Stimulated activated CD8-positive, alpha-beta memory T cell treated with anti-CD3 and anti-CD28 coated beads, Interleukin-4, amount 100 ng/mL, for 4 hours (primary cell): ENCODE measurements at places on chromosomes 7 and 10.

GRCh38 chr10:119352042-119352441 lies 144.7 kb downstream of the GRK5 start:
- no peak for DNase-seq

GRCh38 chr10:12659706-12660105 lies 310.4 kb downstream of the CAMK1D start:
- DNase-seq = no peak

GRCh38 chr7:5450549-5451327 lies 27.1 kb upstream of the TNRC18 start:
- DNase-seq = no peak

GRCh38 chr7:117698018-117698417 lies 175.2 kb downstream of the CTTNBP2 start:
- DNase-seq = no peak

- no peak for DNase-seq
Observed at GRCh38 chr10:44177610-44178009, 207.3 kb downstream of the CXCL12 start.

DNA sequence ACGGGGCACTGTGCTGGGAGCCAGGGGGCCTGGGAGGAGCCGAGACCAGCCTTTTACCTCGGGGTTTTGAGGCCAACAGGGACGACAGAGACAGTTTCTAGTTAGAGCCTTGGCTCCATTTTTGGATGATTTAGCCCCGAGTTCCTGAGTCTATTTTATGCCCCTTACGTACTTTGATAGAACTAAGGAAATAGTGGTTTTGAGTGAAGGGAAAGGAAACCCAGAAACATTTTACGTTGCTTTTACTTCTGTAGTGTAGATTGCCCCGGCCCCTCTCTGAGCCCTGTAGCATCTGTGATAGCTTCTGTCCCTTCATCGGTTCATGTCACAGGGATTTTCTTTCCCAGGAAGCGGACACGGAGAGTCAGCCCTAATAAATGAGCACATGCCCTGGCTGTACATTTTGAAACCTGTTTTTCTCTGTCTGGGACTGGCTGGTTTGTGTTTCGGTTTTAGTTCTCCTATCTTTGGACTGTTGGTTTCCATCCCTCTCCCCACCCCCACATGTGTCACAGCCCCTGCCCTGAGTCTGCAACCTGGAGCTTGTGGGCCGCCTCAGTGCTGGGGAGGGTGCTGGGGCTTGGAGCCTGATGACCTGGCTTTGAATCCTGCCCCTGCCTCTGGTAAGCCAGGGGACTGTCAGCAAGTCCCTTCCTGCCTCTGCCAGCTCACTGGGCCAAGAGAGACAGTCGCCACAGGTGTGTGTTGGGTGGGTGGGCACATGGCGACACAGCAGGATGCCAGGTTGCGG lies 6.9 kb upstream of the ORAI2 start:
- DNase-seq = peak; percentile 70

- DNase-seq = no peak
Observed at GRCh38 chr7:44920119-44920518, 34.8 kb upstream of the PURB start.

DNA sequence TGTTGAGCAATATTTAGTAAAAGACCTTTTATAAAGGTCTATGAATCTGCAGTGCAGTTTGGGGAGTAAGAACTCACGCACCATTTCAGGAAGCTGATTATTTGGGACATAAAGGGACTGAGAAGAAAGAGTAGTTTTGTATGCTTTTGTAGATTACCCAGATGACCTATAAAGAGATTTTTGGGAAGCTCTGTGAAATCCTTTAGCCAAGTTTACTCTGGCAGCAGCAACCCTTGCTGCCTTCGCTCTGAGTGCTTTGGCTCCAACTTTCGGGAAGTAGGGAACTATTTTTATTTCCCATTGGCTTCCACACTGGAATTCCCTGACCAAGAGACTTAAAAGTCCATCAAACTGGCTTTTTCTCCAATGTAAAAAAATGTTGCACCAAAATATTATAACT lies 1110.1 kb upstream of the PHF14 start:
- no peak for DNase-seq

GRCh38 chr7:148662646-148663045 lies 36.1 kb upstream of the CUL1 start:
- DNase-seq = no peak

DNA sequence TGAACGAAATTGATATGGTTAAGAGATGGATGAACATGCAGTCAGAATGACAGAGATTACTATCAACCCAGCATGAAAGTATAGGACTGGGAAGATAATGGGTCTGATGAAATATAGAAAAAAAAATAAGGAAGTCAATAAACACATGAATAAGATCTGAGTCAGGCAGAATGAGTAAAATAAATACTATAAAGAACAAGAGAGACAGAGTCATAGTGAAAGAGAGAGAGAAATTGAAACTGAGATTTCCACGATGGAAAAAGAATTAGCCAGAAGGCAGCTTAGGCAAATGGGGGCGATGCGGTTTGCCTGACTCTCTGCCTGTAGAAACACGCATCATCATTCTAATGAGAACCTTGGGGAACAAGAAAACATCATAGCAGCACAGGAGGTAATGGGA lies 26.6 kb downstream of the SEMA3D start:
- DNase-seq = no peak

DNA sequence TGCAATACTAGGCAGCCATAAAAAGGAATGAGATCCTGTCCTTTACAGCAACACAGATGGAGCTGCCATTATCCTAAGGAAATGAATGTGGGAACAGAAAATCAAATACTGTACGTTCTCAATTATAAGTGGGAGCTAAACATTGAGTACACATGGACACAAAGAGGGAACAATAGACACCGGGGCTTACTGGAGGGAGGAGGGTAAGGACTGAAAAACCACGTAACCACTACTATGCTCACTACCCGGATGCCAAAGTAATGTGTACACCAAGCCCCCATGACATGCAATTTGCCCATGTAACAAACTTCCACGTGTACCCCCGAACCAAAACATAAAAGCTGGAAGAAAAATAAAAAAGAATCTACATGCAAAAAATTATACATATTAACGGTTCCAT lies 587.0 kb downstream of the PARD3 start:
- no peak for DNase-seq

- DNase-seq = no peak
Observed at GRCh38 chr10:95626500-95626899, 30.0 kb downstream of the ALDH18A1 start.

GRCh38 chr10:46558392-46559185 lies 2.1 kb upstream of the GPRIN2 start:
- DNase-seq = no peak

DNA sequence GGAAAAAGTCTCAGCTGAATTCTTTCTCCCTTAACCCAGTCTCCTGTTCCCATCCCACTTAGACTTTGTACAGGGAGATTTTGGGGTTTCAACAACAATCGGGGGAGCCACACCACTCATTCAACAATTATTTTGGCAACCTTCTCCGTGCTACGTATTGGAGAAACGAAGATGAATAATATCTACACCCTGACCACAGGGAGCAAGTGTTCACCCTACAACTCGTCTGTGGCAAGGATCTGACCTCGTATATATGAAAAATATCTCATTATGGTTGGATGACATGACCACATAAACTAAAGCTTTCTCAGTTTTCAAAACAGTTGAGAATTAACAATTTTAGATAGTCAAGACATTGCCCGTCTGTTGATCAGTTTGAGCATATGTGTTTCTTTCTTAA lies 302.1 kb downstream of the CACNA2D1 start:
- DNase-seq = no peak

DNA sequence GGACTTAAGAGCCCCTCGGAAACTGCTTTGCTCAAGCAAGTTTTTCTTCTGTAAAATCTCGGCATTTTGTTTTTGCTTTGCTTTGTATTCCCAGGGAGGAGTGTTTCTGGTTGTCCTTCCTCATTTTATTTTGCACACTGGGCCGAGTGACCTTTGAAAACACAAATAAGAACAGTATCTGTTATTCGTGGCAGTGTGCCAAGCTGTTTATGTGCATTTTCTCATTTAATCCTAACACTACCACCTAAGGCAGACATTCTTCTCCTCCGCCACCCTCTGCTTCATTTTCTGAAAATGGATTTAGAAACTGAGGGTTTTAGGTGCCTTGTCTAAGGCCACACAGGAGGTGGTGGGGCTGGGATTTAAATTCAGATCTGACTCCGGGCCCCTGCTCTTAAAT lies 218.5 kb downstream of the TCF7L2 start:
- no peak for DNase-seq

DNA sequence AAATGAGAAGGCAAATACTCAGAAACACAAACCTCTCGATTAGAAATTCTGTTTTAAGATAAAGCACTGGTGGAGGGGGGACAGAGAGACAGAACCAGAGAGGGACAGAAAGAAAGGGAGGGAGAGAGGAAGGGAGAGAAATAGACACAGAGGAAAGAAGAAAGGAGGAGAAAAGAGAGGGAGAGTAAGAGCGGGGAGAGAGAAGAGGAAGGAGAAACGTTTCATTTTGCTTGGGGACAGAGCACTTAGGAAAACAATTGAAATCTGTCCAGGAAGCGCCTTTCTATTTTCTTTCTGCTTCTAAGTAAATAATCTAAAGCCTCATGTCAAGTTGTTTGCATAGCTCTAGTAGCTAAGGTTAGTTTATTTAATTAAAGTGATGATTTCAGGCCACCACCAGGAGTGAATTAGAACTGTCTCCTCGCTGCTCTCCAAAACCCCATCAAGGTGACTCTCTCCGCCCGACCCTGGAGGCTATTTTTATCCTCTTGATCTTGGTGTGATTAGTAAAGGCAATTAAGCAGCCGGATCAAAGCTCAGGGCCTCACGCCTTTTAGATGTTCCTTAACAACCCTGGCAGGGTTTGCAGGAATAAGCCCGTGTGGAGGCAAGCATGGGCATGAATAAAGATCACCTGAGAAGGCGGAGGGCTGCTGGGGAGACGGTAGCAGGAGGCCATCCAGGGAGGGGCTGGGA lies 73.4 kb upstream of the INSIG1 start:
- no peak for DNase-seq

- no peak for DNase-seq
Observed at GRCh38 chr10:26044141-26044749, 110.2 kb downstream of the MYO3A start.

DNA sequence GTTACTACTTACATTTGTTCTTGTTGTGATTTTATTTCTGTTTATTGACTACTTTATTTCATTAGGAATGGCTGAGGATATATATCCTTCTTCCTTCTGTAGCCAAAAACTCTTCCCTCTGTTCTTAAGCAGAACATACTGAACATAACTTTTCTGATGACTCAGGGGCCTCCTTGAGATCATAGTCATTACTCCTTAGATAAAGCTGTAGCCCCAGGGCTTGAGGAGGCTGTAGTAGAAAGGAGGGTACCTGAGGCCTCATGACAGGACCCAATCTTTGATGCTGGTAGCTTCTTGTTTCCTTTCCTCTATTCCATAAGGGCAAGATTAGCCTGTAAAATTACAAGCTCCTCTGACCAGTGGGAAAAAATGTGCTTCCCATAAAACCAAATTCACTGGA lies 41.2 kb upstream of the FGFR2 start:
- no peak for DNase-seq

- DNase-seq = no peak
Observed at GRCh38 chr10:36494371-36494770, 631.0 kb upstream of the ANKRD30A start.

DNA sequence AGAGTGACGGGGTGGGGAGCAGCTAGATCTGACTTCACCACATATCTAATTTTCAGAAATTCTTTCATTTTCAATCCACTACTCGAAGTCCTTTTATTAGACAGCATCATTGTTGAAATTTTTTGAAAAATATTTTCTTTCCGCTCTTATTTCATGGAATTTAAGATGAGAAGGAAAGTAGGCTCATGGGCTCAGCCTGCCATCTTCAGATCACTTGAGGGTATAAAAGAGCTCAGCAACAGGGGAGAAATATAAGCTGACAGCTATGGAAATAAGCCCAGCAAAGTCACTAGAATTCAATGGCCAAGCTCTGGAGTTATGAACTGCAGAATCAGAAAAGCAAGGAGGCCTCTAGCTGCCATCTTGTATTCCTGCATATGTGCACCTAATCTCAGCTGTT lies 389.1 kb downstream of the XPNPEP1 start:
- DNase-seq = no peak
